Psoas muscle (tissue), 8 donors: ENCODE measurements at places on chromosomes 12 and 14. TPM values are rescaled to one million over a fixed set of nuclear protein-coding genes. Genes with fewer than 3 reads are reported as not detected.

The SELPLG gene
- 0.62 TPM for polyA plus RNA-seq

The AMN1 gene
- 13.9 TPM for polyA plus RNA-seq

- H3K27me3 ChIP-seq, result no peaks in the 10 kb centered on the region
- no peaks in the 10 kb centered on the region for H3K4me1 ChIP-seq
- H3K36me3 ChIP-seq, result no peaks in the 10 kb centered on the region
- no peak overlapping the region for H3K27ac ChIP-seq
- no peak overlapping the region for H3K4me3 ChIP-seq
These were observed 423.6 kb downstream of the BTG1 start for GRCh38 chr12:91722072-91722471.

GRCh38 chr12:52616680-52617402, 1.5 kb downstream of the KRT73 start:
- H3K27me3 ChIP-seq, result peaks cover 3% of the 10 kb centered on the region
- H3K4me1 ChIP-seq, result no peaks in the 10 kb centered on the region
- no peak overlapping the region for H3K4me3 ChIP-seq
- H3K27ac ChIP-seq, result no peak overlapping the region
- no peaks in the 10 kb centered on the region for H3K36me3 ChIP-seq
